HT-29 (cell line): ENCODE measurements at places on chromosomes 12 and 14.

- no peak for DNase-seq
These were observed 193.1 kb upstream of the FSCB start for GRCh38 chr14:44700184-44700583.

DNA sequence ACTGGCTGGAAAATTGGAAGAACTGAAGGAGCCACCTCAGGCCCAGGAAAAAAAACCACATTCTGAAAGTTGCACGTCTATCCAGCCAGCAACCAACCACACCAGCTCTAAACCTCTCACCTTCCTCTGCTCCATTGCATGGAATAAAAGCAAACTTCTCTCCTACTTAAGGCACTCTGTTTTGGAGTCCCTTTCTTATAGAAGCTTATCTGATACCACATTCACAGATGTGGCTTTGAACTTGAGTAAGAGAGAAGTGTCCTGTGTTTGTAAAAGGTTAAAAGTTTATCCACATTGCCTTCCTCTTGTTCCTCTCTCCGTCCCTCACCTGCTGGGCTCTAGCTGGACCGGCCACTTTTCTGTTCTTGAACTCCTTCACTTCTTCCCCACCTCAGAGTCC is 99.6 kb upstream of the PLXNC1 start:
- no peak for DNase-seq

GRCh38 chr14:98698341-98698740 is 573.7 kb downstream of the BCL11B start:
- no peak for DNase-seq

DNA sequence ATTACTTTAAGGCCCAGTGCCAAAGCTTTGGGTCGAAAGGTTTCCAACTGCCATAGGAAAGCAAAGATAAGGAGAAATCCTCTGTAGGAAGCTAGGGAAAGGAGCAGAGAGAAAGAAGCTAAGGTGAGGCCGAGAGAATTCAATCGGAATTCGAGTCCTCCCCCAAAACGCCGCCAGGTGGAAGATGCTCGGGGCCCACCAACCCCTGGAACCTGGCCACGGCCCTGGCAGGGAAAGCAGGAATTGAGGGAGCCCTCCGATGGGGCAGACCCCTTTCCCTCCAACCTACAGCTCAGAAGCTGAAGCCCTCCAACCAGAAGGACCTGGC is 498 bp downstream of the GMFB start:
- no peak for DNase-seq

DNA sequence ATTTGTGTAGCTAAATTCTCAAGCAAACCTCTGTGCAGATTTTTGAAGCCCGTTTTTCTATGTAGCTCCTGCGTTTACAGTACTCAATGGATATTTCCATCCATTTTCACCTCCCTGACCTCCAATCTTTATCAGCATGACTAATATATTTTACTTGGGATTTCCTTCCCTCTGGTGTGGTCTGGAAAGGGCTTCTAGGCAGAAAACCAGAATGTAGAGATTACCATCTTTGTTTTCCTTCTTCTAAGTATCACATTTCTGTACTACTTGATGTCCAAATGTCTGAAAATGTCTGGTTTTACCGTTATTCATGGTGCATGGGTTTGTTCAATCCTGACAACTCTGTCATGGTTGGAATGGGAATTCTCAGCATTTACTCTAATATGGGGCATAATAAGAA is 907.6 kb upstream of the FLRT2 start:
- no peak for DNase-seq

GRCh38 chr14:105083926-105084685 is 18.9 kb upstream of the GPR132 start:
- DNase-seq = no peak

DNA sequence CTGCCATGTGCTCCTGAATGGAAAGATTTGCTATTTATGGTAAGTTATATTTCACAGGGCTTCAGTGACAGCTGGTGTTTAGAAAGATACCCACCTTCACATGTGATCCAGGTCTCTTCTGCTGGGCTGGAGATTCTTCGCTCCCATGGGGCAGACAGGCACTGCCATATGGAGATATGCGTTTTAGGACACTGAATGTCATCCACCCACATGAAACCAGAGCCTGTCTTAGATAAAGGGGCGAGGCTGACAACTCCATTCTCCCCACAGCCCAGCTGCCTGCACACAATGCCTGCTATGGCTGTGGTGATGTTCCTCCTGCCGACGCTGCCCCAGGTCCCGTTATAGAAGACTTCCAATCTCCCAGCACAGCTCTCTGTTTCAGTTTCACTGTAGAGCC is 69.4 kb downstream of the ACSM4 start:
- no peak for DNase-seq

GRCh38 chr12:54222609-54223008 is 33.8 kb upstream of the SMUG1 start:
- no peak for DNase-seq

- DNase-seq = no peak
These were observed 77.7 kb downstream of the KCNK10 start for GRCh38 chr14:88245321-88245720.

GRCh38 chr14:105030836-105031396 is 10.0 kb upstream of the CDCA4 start:
- DNase-seq = no peak

GRCh38 chr14:24826390-24826789 is 192.4 kb upstream of the GZMB start:
- DNase-seq = no peak

DNA sequence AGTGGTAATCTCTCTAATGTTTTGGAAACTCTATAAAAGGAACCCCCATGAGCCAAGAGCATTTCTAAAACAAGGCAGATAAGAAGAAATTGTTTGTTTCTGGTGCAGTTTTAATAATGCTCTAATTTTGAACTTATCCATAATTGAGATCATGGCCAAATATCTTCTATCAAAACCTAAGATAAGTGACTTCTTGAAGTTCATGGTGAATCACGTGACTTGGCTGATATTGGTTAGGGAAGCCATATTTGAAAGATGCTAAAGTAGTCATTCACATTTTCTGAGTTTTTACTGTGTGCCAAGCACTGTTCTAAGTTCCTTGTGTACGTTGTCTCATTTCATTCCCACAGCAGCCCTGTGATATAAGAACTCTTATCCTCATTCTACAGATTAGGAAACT is 157.9 kb downstream of the KICS2 start:
- DNase-seq = no peak

GRCh38 chr12:106358396-106359241 is 1.1 kb downstream of the POLR3B start:
- no peak for DNase-seq

GRCh38 chr12:85569261-85569660 is 266.9 kb downstream of the RASSF9 start:
- DNase-seq = no peak

DNA sequence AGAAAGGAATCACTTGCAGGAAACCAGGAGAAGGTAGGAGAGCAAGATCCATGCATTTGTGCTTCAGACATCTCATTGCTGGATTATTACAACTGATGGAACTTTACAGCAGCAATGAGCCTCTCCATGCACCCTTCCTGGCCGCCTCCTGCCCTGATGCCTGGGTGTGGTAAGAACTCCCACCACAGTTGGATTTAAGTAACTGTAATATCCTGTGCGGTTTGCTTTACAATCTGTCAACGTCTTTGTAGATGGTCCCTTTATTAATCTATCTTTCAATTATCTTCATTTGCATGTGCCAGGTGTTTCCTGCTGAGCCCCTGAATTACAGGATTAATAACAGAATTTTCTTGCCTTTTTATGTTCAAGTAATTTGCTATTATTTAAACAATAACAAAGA is 1300.5 kb upstream of the TMEM132C start:
- DNase-seq = no peak

DNA sequence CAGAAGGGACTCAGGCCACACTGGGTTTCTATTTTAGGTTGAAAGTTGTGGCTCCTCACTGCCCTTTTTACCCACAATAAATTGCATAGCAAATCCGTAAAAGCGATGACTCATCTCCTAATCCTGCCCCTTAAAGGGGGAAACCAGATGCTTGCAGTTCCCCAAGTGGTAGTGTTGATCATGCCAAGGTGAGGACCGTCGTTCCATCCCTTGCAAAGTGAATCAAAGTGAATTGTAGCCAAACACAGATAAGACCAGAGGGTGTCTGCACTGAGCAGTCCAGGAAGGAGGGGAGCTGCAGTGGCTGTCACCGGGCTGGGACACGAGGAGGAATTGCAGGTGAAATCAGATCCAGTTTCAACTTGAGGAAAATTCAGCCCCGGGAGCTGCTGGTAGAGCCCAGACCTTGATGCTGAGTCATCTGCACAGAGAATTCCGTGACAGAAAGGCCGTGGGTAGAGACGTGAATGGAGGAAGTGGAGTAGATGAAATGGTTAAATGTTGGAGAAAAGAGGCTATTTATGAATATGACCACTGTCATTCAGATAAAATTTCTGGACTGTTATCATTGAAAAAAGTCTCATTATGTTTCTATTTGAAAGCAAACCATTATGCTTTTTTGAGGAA is 44.2 kb upstream of the MMP17 start:
- DNase-seq = peak; percentile 37

DNA sequence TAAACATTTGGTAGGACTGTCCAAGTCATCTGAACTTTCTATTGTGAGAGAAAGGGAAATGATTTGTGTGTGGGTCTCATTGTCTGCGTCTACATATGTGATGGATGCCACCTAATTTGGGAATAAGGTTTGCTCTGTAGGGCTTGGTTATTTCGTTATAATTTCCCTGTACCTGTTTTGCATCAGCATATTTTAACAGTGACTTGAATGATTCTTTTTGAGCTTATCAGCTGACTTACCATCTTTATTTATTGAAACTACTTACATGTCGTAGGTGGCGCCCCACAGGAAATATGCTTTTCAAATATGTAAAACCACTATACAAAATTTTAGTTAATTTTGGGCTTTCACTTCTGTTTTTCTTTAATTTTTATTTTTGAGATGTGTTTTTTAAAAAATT is 56.5 kb upstream of the BCAT1 start:
- DNase-seq = no peak

- DNase-seq = no peak
These were observed 1.1 kb downstream of the C14orf93 start for GRCh38 chr14:23008831-23009230.

DNA sequence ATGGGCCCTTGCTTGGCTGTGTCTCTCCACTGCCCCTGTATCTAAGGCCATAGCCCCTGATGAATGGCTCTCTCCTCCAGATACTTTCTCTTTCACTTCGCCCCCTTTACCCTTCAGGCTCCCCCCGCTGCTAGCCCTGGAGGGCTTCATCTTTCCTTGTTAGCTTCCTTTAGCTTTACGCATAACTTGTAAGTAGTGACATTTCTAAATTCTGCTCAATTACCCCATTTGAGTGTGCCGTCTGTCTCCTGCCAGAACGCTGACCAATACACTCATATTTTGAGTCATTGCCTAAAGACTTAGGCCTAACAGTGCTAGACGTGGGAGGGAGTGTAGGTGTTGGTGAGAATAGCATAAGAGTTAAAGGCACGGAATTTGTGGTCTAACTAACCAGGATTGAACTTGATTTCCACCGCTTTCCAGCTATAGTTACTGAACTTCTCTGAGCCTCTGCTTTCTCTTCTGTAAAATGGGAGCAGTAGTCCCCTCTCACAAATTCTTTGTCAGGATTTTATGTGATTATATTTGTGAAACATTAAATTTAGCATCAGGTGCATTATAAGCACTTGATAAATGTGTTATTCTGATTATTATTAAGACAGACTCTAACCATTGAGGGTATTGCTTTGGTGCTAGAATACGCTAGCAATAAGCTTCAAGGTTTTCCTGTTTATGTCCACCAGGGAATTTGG is 129.3 kb downstream of the ZFP36L1 start:
- DNase-seq = no peak

DNA sequence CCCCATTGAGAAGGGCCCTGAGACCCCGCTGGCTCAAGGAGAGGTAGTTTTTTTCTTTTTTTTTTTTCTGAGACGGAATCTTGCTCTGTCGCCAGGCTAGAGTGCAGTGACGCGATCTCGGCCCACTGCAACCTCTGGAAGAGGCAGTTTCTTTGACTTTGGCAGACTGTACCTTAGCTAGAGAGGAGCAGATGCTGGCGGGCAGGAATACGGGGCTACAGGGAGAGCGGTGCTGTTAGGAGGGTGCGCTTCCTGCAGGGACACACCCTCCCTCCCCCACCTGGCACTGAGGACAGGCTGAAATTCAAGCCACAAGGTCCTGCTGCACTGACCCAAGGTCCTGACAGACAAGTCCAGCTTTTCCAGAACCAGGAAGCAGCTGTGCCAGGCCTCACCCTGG is 32.2 kb upstream of the NUDT14 start:
- no peak for DNase-seq

DNA sequence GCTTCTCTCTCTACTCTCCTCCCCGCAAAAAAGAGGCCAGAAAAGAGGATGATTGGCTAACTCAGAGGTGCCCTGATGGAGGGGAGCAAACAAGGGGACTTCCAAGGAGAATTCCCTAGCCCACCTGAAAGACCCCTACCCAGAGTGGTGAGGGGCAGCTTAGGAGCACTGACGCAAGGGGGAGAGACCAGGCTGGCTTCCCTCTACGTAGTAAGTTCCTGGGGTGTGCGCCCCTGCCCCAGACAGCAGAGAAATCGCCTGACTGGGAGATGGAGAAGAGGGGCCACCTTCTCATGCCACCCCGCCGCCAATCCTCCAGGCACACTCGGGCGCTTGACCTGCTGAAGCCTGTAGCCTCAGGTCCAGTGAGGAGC is 2.1 kb upstream of the DIO3 start:
- no peak for DNase-seq

GRCh38 chr12:12881151-12881909 is 10.0 kb upstream of the GPRC5A start:
- peak; percentile 71 for DNase-seq

DNA sequence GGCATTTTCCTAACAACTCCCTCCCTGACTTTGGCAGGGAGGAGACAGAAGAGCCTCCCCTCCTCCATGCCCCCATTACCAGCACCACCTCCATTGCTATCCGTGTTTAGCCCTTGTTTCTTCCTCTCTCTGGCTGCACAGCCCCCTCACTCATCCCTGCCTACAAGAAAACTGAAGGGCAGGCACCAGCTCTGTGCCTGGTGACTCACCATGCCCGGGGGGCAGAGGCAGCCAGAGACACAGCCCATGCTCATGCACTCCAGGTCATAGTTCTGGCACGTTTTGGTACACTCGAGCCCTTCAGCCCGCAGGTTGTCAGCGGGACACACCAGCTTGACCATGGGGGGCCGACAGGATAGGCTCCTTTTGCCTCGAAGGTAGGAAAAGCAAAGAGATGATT is 80.4 kb downstream of the VWF start:
- DNase-seq = no peak

- DNase-seq = no peak
These were observed 32.3 kb downstream of the PROX2 start for GRCh38 chr14:74843653-74844052.

DNA sequence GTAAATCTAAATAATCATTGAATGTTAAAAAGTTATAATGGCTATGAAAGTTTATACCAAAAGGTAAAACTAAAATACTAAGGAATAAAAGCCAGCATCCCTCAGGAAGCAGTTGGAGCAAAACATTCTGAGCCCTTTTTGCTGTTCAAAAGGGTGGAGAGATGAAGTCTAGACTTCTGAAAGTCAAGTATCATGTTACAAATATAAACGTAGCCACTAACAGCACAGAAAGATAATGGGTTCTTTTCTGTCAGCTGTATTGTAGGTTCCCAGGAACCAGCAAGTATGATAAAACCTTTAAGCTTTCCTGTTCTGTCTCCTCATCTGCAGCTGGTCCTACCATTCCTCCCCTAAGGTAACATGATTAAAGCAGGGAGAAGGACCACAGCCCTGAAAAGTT is 16.4 kb upstream of the PLD4 start:
- DNase-seq = no peak

- no peak for DNase-seq
These were observed 245.4 kb downstream of the DIO2 start for GRCh38 chr14:79965896-79966295.
